NCI-H1417 (cell line): ENCODE measurements at places on chromosomes 5 and 9.
A peak's percentile ranks its signal among the peaks of the same experiment; 100 is the strongest.

DNA sequence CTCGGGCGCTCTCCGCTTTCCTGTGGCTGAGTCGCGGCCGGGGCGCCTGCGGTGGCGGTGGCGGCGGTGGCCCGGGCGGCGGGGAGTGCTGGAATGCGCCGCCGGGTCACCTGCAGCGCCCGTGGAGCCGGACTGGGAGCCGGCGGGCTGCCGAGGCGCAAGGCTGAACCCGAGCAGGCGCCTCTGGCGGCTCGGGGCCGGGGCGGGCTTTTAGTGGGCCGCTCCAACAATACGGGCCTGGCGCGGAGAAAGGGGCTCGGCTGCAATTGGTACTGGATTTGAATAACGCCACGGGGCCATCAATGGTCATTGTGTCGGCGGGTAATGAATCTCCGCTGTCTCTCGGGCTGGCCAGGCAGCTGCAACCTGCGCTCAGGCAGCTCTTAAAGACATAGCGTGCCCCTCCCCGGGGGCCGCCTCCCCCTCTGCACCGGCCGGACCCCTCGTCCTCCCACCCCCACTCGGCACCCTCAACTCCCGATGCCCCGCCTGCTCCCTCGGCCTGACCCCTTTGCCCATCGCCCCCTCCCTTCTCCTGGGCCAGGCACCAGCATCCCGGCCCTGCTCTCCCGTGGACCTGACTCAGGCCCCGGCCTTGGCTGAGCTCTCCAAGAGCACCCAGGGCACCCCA lies 22.1 kb downstream of the URM1 start:
- DNase-seq = no peak

- DNase-seq = no peak
These were observed 240.2 kb downstream of the MAN2A1 start for GRCh38 chr5:109929911-109930310.

GRCh38 chr9:13485068-13485596 lies 205.6 kb upstream of the MPDZ start:
- no peak for DNase-seq

DNA sequence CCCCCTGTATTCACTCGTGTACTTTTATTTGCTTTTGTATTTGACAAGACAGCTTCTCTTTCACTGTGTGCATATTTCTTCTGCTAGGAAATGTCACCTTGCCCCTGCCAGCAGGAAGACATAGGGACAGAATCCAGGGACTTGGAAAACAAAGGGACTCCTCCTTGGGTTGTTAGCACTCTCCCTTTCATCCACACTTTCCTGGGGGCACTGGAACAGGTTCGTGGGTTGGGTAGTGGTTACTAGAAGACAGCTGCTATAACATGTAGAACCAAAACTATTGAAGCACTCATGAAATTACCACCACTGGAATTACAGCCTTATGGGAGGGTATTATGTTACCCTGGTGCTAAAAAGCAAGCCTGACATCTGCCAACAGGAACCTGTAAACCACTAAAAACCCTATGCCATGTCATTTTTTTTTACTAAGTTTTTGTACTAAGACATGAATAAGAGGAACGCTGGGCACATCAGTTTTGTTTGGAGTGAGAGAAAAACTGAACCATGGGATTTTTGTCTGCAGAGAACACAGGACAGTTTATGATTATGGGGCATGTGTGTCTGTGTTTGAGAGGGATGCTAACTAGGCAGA lies 4.7 kb upstream of the CCL28 start:
- peak; percentile 24 for DNase-seq

DNA sequence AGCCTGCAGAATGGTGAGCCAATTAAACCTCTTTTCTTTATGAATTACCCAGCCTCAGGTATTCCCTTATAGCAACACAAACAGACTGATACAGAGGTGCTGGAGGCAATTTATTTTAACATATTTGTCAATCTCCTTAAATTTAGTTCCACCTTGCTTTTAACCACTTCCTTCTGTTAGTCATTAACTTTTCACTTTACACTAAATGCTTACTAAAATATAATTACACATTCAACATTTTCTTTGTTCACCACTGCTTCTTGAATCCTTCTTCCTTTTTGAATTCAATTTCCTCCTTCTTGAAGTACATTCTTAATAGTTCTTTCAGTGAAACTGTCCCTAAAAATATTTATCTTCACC lies 39.4 kb downstream of the LYRM7 start:
- no peak for DNase-seq

- no peak for DNase-seq
These were observed 1.8 kb downstream of the MARCHF6 start for GRCh38 chr5:10355071-10355889.

GRCh38 chr5:86977190-86977589 lies 290.5 kb upstream of the RASA1 start:
- DNase-seq = no peak

DNA sequence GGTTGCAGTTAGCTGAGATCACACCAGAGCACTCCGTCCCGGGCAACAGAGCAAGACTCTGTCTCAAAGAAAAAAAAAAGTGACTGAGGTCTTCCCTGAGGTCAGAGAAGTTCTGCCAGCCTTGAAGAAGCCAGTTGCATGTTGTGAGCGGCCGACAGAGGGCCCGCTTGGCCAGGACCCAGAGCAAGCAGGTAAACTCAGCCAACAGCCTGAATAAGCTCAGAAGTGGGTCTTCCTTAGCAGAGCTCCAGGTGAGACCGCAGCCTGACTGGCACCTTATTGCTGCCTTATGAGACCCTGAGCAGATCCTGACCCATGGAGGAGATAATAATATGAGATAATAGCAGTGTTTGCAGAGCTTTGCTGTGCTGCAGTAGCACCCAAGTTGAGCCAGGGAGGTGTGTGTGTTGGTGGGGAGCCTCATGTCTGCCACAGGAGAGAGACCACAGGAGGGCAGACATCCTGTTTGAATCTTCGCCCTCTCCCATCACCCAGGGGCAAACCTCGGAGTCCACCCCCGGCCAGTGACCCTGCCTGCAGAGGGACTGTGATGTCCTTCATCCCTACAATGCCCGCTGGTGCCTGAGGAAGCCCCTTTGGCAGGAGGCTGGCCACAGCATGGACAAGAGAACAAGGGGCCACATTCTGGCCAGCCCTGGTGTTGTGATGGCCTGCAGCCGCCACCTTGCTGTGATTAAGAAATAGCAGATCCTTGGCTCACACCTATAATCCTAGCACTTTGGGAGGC lies 10.8 kb upstream of the BARX1 start:
- no peak for DNase-seq

DNA sequence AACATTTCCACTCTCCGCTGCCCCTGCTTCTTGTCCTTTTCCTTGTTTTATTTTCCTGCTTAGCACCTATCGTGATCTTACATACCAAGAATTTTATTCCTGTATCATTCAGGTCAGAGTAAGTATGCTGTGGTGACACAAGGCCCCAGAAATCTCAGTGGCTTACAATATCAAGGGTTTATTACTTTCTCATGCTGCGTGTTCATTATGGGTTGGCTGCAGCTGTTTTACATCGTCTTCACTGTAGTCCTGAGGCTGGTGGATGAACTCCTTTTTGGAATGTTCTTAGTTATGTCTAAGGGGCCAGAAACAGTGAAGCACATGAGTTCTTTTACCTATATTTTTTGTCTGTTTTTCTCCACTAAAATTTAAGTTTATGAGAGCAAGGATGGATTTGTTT lies 51.2 kb downstream of the FCHO2 start:
- DNase-seq = no peak

DNA sequence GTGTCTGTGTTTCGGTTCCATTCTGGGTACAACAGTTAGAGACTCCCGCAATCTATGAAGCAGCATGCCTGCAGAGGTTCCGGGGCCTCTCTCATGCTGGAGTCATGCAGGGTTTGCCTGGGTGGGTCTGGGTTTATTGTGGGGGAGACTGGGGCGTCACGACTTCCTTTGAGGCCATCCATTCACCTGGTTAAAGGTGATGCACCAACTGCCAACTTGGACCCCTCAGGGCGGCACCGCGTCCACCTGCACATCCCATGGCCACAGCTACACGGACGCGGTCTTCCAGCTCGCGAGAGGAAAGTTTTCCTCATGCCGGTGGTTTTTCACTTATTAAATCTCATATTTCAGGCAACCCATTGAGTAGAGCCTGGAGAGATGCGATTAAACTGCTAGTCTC lies 30.9 kb upstream of the IRX4 start:
- no peak for DNase-seq

DNA sequence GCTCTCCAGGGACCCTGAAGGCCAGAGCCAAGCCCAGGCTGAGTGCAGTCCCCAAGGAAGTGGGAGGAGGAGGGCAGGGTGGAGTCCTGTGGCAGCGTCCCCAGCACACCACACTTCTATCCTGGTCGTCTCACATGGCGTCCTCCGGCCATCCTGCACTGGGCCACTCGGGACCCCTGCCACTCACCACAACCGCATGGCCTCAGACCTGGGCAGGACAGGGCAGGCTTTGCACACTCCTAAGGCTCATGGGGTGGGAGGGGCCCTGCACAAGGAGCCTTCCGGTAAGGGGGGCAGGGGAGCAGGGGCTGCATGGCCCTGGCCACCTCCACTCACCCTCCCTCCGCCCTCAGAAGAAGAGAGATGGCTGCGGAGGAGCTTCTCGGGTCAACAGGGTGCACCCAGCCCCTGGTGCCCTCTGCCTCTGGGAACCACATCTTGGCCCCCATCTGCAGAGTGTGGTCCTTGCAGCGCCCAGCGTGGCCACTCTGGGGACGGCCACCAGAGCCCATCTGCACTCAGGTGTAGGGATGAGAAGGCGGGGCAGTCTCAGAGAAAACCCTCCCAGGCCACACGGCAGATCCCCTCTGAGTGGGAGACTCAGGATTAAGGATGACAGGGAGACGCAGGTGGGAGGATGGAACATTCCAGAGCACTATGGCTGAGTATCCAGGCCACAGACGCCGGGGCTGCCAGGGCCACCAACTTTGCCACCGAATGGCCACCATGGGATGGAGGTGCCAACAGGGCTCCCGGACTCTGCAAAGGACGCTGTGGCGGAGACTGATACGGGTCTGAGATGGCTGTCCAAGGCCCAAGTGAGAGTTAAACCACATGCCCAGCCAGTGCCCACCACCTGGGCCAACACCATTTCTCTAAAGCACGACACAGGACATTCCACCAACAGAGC lies 7.6 kb downstream of the TPPP start:
- no peak for DNase-seq

GRCh38 chr5:147617191-147617606 lies 107.3 kb upstream of the DPYSL3 start:
- no peak for DNase-seq

- DNase-seq = peak; percentile 77
These were observed 66.7 kb downstream of the SIL1 start for GRCh38 chr5:139131465-139131864.

DNA sequence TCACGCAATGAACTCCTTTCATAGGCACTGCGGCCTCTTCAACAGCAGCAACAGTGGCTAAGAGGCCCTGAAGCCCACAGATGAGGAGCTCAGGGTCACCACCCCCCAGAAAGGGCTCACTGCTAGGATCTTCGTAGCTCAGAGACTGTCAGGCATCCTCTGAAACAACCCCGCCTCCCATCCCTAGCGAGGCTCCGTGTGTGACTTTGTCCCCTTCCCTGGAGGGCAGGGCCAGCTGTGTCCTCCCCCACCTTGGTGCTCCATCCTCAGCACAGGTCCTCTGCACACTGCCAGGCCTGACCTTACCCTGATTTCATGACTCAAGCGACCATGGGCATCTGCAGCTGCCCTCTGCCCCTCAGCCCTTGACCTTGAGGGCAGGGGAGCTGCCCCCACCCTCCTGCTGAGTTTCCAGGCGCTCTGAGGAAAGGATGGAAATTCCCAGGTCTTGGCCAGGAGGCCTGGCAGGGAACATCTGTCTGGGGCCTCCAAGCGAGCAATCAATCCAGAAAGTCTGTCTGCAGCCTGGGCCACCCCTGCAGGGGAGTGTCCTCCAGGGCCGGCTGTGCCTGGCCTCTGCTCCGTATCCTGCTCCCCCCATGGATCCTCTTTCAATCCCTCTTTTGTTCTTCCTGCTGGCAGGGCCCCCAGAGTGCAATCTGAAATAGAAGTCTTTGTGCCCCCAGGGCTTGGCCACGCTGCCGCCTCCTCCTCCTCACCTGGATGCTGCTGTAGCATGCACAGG lies 6.8 kb upstream of the IRX4 start:
- DNase-seq = no peak

- no peak for DNase-seq
These were observed 48.6 kb downstream of the ANXA2R start for GRCh38 chr5:42991404-42992087.

GRCh38 chr9:70559102-70559501 lies 144.6 kb upstream of the KLF9 start:
- no peak for DNase-seq

DNA sequence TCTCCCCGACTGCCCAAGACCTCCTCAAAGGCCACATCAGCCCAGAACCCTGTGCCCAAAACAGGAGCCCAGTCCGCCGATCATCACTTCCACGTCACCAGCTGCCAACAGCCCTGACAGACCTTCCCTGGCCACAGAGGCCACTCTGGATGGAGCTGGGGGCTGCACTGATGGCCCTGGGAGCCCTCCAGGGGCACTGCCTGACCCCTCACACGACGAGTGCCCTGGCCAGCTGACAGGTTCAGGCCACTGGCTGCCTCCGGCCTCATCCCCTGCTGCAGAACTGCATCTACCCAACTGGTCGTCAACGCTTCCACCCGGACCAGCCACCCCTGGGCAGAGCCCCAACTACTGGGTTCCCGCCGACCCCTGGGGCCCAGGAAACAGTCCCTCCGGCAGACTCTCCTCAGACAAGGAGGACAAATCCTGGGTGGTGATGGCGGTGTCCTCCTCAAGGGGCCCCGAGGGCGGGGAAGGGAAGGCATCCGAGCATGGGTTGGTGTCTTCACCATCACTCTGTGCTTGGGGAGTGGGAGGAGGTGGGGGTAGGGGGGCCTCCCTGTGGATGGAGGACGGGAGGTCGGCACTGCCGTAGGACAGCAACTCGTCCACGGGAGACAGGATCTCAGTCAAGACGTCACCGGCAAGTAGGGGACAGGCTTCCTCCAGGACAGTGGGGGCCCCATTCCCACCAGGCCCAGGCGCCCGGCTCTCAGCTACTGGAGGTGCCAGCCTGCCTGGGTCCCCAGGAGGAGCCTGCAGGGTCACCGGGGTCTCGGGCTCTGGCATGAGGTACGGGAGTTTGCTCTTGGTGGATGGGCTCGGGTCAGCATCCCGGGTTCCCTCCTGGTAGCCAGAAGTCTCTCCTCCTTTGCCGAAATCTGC lies 7.9 kb upstream of the QSOX2 start:
- no peak for DNase-seq

GRCh38 chr5:33806738-33807442 lies 84.9 kb downstream of the ADAMTS12 start:
- DNase-seq = peak; percentile 25

GRCh38 chr9:119368179-119368578 lies 1.1 kb downstream of the BRINP1 start:
- no peak for DNase-seq

DNA sequence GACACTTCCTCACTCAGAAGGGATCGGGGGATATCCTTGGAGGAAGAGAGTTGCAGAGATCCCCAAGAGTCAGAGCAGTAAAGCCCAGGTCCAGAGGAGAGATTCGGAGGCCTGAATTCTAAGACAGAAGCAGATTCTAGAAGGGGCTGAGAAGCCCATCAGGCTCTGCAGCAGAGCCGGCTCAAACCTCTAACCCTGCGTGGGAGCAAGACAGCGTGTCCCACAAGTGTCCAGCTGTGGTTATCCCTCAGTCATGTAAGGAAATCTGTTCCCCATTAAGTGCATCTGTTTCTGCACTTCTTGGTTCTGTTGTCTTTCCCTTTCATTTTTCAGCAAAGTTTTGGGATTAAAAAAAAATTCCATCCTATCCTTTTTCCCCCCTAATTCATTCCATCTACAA lies 4.8 kb upstream of the DIAPH1 start:
- no peak for DNase-seq
